ENCODE measurements at places on chromosomes 12 and 14. TPM values are rescaled to one million over a fixed set of nuclear protein-coding genes. Genes with fewer than 3 reads are reported as not detected.

GRCh38 chr12:89702503-89702902, 6.1 kb downstream of the ATP2B1 start:
- no peak for DNase-seq

DNA sequence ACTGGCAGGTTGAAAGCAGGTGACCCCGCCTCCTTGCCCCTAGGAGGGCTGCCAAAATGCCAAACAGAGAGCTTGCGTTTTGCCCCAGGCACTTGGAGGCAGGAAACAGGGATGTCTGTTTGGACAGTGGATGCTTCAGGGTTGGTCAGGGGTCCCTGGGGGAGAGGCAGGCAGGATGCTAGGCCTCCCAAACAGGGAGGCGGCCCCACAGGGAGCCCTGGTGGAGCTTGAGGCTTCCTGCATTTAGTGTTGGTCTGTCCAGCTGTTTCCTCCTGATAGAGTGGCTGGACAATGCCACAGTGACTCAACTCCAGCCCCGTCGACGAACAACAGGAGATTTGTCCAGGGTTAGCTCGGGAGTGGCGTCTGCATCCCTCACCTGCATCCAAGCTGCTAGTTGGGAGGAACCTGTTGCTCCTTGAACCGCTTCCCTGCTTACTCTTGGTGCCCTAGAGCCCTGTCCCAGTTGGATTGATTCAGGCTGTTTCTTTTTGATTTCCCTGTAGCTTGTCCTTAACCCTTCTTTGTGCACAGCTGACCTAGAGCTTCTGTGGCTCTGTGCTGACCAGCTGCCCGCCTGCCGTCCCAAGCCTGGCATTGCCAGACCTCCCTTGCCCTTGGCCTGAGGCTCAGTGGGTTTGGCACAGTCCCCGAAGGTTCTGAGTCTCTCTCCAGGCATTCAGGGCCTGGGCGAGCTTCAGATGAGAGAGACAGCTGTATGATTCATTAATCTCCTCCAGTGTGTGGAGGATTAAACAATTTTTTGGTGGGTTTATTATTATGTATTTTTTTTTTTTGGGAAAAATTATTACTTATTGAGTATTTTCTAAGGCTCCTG, 45.9 kb downstream of the TSPAN9 start:
- no peak for DNase-seq

GRCh38 chr14:53331247-53331646, 178.1 kb upstream of the DDHD1 start:
- DNase-seq: no peak

- no peak for DNase-seq
Measured at GRCh38 chr12:46522071-46522470, 149.5 kb upstream of the SLC38A2 start.

DNA sequence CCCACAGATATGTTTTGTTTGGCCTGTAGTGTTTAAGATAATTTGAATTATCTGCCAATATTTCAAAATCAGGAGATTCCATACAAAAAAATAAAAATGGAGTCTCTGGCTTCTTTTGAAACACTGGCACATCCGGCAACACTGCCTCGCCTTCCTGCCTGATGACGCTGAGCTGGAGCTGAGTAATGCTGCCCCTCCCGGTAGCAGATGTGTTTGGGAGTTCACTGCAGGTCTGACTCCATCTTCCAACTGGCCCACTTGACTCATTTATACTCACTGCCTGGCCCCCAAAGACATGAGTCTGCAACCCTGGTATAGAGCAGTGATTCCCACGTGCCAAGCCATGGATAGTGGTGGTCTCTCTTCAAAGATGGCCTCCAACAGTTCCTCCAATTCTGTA, 7.4 kb downstream of the CIT start:
- no peak for DNase-seq

DNA sequence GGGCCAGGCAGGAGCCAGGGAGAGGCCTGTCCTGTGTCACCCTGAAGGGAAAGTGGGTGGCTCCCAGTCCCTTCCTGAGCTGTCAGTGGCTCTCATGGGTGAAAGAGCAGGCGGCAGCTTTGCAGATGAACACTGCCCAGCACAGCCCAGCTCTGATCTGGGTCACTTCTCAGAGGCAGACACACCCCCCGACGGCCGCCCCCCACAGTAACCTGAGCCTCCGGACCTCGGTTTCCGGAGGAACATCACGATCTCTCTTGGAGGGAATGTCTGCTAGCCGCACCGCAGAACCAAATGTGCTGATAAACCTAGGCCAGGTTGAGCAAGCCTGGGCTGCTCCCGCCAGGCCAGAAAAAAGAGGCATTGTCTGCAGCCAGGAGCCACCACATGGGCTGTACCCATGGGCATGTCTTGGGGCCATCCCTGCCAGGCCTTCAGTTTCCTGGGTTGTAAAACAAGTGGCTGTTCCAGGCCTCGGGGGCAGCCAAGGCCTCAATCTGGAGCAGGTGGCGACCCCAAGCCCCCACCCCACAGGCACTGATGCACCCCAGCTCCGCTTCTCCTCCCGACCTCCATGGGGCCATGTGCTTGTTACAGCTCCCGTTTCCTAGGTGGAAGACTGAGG, 57.6 kb downstream of the NCOR2 start:
- no peak for DNase-seq

The PPP1R36 gene
- total RNA-seq: 1.2 TPM

The TAS2R20 gene
- total RNA-seq: 2.0 TPM

The RASAL1 gene
- total RNA-seq: not detected

The STAB2 gene
- not detected for total RNA-seq

Data from natural killer cell (primary cell).